ENCODE measurements at places on chromosomes 6 and 20. TPM values are rescaled to one million over a fixed set of nuclear protein-coding genes. Genes with fewer than 3 reads are reported as not detected.

TRIM40 gene
- total RNA-seq = not detected

ZNF391 gene
- 6.0 TPM for total RNA-seq

GRCh38 chr20:10559266-10559665 lies 114.5 kb downstream of the JAG1 start:
- DNase-seq = no peak

DNA sequence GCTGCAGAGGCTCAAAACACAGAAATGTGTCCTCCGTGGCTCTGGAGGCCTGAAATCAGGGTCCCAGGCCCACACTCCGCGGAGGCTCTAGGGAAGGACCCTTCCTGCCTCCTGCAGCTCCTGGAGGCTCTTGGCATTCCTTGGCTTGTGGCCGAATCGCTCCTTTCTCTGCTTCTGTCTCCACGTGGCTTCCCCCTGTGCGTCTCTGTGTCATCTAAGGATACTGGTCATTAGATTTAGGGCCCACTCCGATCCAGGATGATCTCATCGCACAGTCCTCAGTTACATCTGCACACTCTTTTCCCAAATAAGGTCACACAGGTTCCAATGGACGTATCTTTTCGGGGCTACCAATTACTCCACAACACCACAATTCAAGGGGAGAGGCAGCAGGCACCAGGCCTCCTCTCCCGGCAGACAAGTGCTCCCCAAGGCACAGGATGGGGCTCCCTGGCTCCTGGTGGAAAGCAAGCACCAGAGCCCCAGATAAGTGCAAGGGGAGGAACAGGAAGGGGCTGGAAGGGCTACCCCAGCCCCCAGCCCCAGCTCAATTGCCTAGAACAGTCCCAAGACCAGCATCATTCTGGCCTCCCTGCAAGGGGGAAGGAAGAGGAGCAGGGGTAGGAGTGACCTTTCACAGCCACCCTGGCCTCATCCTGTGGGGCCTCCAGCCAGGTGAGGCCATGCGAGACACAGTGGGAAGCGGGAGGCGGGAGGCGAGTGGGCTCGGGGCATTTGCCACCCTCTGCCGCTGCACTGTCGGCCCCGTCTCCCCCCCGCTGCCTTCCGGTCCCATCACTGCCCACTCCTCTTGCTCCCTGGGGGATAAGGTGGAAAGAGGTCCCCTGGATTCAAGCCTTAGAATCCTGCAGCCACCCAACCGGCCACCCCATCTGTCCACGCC lies 16.3 kb downstream of the NTSR1 start:
- DNase-seq = no peak

GRCh38 chr6:56372406-56372995 lies 125.1 kb upstream of the COL21A1 start:
- no peak for DNase-seq

GRCh38 chr6:114040871-114041270 lies 69.9 kb upstream of the HDAC2 start:
- peak; percentile 73 for DNase-seq

DNA sequence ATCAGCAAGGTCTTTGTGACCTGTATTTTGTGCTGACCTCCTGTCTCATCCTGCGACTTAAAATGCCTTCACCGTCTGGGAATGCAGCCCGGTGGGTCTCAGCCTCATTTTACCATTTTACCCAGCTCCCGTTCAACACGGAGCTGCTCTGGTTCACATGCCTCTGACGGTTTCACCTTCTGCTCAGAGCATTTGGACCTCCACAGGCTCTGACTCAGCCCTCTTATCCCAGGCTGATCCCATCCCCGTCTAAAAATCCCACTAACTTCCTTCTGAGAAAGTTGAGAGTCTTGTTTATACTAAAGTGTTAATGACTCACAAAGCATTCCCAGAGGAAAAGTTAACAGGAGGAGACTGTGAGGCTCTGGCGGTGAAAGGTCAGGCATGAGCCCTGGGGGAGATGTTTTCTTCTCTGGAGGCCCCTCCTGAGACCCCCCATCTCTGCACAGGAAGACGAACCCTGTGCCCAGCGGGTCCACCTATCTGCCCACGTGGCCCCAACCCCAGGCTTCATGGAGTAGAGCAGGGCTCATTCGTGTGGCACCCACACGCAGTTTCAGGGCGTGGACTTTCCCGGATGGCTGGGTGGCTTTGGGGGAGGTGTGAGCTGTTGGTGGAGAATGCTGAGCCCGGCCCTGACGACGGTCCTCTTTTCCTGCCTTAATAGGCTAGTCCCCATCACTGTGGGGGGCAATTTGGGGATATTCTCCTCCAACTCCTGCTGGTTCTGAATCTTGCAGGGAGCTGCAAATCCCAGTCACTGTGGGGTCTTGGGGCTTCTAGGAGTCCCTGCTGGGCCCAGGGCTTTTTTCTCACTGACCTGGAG lies 3.3 kb upstream of the BIRC7 start:
- DNase-seq = peak; percentile 96
